HL-60 (cell line): ENCODE measurements at places on chromosomes 7 and 10.

DNA sequence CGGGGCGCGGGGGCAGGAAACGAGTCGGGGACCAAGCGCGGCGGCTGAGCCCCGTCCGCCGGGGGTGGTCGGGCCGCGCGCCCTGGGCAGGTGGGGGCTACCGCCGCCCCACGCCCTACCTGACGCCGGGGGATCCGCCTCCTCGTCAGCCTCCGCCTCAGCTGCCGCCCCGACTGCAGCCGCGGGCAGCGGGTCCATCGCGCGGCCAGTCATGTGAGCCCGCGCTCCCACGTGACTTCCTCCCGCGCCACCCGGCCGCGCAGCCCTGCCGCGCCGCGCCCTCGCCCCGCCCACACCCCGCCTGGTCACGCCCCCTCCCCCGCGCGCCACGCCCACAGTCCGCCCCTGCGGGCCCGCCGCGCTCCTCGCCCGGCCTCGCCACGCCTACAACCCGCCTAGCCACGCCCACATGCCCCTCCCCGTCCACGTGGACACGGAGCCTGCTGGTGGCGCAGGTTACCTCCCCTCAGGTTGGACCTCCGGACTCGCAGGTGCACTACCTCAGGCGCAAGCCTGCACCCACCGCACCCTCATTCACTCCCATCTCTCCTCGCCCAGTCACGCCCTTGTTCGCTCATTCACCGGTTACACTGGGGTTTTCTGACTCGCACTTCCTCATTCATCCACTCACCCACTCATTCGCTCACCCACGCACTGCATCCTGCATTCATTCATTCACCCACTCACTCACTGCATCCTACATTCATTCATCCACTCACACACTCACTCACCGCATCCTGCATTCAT lies at the start of gene SNX8:
SNX8 (minus strand) TSS at position 233 of the 747 bp plus-strand sequence; CDS start at position 213, 20 bp downstream.
- DNase-seq: peak; percentile 77

DNA sequence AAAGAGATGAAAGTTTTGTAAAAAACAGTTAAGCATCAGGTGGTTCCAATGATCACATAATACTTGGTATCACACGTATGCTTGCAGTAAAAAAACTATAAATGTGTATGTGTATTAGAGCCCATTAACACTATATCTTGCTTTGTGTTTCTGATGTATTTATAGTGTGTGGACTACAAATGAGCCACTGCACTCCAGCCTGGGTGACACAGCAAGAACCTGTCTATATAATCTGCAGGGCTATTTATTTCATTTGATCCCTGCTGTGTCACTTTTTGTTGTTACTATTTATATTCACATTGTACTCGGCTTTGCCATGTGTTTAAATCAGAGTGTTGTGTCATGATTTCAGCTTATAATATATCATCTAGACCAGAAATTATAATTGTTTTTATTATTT lies 487.8 kb upstream of the TEX47 start:
- DNase-seq: no peak

DNA sequence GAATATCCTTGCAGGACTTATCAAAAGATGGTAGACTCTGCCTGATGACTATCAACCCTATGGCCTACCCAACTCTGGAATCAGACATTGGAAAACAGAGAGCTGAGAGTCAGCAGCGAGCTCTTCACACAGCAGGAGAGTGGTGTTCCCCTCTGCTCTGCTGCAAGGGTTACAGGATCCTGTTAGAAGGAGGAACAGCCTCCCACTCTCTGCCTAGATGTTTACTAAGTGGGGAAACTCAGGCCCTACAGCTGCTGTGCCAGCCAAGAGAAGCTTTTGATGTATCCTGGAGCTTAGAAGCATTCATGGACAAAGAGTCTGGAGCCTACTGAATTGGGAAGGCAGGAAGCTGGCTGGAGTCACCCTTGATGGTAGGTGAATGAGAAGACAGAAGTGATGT lies 104.6 kb downstream of the ABLIM1 start:
- no peak for DNase-seq

DNA sequence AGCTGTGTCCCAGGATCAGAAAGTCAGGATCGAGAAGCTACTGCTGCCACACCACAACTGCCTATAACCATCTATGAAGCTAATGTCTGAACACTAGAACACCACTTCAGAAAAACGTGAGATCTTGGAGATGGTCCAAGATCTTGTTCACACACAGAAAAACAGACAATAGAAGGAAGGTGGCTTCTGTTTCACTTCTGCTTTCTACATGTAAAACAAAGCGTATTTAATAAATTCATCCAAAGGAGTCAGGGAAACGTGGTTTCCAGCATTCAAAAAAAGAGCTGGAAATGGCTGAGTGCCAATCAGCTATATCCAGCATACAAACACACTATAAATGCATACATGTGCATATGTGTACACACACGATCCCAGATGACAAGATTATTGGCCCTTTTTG lies 70.2 kb upstream of the CCDC71L start:
- DNase-seq: peak; percentile 35

DNA sequence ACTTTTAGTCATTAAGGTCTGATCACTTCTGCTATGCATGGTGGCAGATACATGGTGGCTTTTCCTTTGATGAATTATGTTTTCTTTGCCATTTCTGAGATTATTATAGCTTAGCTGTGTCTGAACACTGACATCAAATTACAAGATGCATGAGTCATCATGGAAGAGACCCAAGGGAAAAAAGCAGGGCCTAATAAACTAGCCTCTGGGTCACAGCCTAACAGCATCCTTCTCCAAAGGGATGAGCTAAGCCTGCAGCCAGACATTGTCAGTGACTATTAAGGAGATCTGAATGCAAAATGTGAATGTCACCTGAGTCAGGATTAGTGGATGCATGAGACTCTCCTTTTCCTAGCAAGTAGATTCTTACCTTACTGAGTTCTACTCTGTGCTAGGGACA lies 19.1 kb upstream of the OGDHL start:
- DNase-seq: no peak

GRCh38 chr7:151785681-151785965 lies 91.3 kb downstream of the PRKAG2 start:
- no peak for DNase-seq

- no peak for DNase-seq
Measured at GRCh38 chr7:78279032-78279431, 480.5 kb downstream of the PHTF2 start.

- DNase-seq: no peak
Measured at GRCh38 chr10:131003455-131003854, 308.1 kb downstream of the TCERG1L start.

- DNase-seq: no peak
Measured at GRCh38 chr7:66146701-66147100, 32.1 kb downstream of the CRCP start.

GRCh38 chr10:119659951-119660350 lies 8.8 kb downstream of the BAG3 start:
- DNase-seq: no peak

- peak; percentile 9 for DNase-seq
Measured at GRCh38 chr10:17607603-17608332, 9.4 kb downstream of the HACD1 start.

DNA sequence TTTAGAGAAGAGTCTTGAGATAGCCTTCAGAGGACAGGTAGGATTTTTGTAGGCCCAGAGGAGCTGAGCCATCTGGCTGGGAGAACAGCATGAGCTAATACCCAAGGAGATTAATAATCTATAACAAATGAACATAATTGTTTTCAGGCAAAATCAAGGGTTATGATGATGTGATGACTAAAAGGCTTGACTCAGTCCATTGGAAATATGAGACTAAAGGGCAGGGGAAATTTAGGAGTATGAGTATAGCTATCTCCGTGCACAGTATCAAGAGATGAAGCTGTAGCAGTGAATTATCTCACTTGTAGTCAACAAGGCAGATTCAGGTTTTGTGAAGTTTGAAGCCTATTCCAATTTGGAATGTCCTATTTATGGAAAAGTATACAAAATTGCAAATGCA lies 40.1 kb downstream of the CSTF2T start:
- DNase-seq: no peak

- DNase-seq: no peak
Measured at GRCh38 chr10:64011912-64012714, 490.9 kb downstream of the REEP3 start.

GRCh38 chr7:155858521-155859061 lies 46.3 kb upstream of the SHH start:
- no peak for DNase-seq

DNA sequence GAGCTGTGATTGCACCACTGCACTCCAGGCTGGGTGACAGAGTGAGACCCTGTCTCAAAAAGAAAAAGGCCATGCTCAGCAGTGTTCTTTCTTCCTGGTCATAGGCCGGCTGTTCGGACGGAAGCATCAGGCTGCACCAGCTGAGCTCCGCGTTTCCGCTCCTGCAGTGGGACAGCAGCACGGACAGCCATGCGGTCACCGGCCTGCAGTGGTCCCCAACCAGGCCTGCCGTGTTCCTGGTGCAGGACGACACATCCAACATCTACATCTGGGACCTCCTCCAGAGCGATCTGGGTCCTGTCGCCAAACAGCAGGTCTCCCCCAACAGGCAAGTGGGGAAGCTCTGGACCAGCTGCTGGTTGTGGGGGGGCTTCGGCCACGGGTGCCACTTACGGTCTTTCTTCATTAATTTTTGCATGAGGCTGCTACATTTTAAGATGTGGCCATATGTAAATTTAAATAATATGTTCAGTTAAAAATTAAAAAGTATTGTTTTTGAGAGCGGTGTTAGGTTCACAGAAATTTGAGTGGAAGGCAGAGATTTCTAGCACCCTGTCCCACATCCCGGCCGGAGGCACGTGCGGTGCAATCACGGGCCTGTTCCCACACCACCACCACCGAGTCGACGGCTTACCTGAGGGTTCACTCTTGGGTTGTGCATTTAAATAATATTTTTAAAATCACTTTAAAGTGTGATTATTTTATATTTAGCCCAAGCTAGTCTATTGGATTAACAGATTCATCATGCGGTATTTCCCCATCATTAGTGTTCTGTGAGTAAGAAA lies 85.7 kb downstream of the DYNC2I1 start:
- no peak for DNase-seq

DNA sequence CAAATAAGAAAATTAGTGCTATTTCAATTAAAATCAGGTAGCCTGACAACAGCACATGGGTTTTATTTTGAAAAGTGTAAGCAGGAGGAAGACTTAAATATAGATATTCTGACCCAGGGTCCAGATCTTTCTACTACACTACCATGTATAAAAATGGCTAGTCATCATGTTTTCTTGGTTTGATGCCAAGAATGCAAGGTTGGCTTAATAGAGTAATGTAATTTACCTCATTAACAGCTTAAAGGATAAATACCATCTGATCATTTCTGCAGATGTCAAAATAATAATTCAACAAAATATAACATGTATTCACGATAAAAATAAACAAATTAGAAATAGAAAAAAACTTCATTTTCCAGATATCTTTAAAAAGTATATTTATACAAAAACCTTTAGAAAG lies 39.4 kb downstream of the FRMD4A start:
- DNase-seq: no peak

- DNase-seq: no peak
Measured at GRCh38 chr10:22243321-22243720, 25.5 kb upstream of the EBLN1 start.

- DNase-seq: no peak
Measured at GRCh38 chr10:90920986-90921666, at the start of gene ANKRD1. Gene ANKRD1, minus strand, starts transcription at chr10:90921087. Its CDS starts 60 bp downstream, at chr10:90921027.

- DNase-seq: no peak
Measured at GRCh38 chr7:54817152-54817551, 58.1 kb upstream of the SEC61G start.

GRCh38 chr10:121615435-121615793 lies 17.2 kb upstream of the FGFR2 start:
- no peak for DNase-seq

GRCh38 chr10:79127151-79127961 lies 58.6 kb downstream of the ZMIZ1 start:
- peak; percentile 91 for DNase-seq

- no peak for DNase-seq
Measured at GRCh38 chr10:100634034-100634433, 98.3 kb downstream of the HIF1AN start.

- DNase-seq: no peak
Measured at GRCh38 chr10:127740596-127740995, 3.6 kb downstream of the FOXI2 start.

DNA sequence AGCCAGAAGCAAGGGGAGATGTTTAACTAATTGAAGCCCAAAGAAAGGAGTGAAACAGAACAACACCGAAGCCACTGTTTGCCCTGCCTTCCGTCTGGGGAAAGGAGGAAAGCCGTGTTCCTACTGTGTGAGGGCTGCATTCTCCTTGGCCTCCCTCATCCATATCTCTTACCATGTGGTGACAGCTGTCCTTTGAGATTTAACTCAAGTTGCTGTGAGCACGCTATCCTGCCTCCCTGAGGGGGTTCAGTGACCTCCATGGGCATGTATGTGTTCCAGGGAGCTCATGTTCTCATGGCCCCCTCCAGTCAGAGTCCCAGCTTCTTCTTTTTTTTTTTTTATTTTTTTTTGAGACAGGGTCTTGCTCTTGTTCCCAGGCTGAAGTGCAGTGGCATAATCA lies 26.2 kb upstream of the CRHR2 start:
- DNase-seq: no peak

GRCh38 chr7:101243646-101244374 lies 1.1 kb downstream of the FIS1 start:
- no peak for DNase-seq

GRCh38 chr10:78761311-78761781 lies 307.4 kb upstream of the ZMIZ1 start:
- no peak for DNase-seq

- DNase-seq: no peak
Measured at GRCh38 chr7:27464970-27465369, 197.7 kb downstream of the HIBADH start.

DNA sequence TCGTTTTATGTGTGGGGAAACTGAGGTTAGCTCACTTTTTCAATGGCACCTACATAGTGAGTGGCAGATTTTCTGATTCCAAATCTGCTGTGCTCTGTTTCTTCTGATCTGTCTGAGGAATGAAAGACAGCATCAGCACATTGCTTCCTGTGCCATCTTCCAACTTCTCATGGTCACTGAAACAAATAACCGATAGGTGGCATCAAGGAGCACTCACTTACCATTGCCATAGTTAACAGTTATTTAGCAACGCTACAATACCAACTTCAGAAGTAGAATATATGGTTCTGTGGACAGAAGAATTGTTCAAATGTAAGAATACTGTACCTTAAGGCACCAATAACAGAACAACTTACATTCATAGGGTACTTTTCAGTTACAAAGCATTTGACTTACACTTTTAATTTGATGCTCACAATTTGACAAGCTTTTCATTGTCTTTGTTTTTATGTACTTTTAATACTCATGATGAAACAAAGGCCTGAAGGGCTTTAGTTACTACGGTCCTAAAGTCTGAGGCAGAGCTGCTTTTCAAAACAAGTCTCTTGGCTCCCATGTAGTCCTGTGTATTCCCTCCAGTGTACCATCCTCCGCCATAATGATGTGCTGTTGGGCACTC lies 228.9 kb upstream of the TCF7L2 start:
- DNase-seq: peak; percentile 28

- DNase-seq: no peak
Measured at GRCh38 chr10:6333086-6333485, 130.4 kb downstream of the PFKFB3 start.

DNA sequence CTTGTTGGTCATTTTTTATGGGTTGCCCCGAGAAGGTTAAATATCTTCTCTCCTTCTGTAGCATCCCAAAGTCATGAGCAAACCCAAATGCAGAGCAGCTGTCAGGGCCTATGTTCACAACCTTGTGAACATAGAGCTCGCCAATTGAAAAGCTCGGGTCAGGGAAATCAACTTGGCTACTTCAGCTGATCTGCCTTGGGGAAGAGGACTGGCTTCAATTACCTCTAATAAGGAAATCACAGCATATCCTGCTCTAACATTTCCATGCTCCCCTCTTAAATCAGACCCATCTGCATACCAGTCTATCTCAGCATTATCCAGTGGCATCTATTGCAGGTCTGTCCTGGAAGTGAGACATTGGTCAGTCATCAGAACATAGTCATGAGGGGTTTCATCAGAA lies 105.6 kb downstream of the ANKRD26 start:
- DNase-seq: no peak
